ENCODE measurements at places on chromosomes 12 and 14. TPM values are rescaled to one million over a fixed set of nuclear protein-coding genes. Genes with fewer than 3 reads are reported as not detected.

- DNase-seq: no peak
- no peaks in the 10 kb centered on the region for H3K27me3 ChIP-seq
- H3K4me1 ChIP-seq: peaks cover 2% of the 10 kb centered on the region
- H3K36me3 ChIP-seq: peaks cover 60% of the 10 kb centered on the region
These were observed 14.4 kb downstream of the DDX54 start for GRCh38 chr12:113170926-113171325.

DNA sequence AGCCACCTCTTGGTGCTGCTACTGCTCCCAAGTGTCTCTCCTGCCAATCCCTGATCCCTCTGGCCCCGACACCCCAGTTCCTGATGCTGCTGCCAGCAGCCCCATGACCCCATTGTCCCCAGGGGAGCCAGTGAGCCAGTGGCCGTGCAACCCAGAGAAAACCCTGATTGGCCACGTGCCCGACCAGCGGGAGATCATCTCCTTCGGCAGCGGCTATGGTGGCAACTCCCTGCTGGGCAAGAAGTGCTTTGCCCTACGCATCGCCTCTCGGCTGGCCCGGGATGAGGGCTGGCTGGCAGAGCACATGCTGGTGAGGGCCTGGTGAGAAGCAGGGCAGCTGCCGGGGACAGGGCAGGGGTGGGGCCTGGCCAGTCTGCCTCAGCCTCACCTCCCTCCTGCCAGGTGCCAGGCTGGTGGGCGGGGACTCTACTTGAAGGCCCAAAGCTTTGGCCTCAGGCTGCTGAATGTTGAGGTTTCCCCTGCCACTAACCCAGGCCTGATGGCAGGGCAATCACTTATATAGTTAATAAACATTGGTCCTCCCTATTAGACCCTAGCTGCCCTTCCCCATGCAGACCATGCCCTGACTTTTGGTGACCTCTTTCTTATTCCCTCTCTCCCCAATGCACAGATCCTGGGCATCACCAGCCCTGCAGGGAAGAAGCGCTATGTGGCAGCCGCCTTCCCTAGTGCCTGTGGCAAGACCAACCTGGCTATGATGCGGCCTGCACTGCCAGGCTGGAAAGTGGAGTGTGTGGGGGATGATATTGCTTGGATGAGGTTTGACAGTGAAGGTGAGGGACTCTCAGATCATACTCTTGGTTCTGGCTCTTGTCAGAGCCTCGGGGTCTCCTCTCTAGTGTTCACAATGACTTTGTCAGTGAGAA lies 5.1 kb downstream of the PCK2 start:
- H3K27ac ChIP-seq: no peak overlapping the region
- DNase-seq: no peak
- H3K4me1 ChIP-seq: peaks cover 12% of the 10 kb centered on the region
- H3K27me3 ChIP-seq: no peaks in the 10 kb centered on the region

DNA sequence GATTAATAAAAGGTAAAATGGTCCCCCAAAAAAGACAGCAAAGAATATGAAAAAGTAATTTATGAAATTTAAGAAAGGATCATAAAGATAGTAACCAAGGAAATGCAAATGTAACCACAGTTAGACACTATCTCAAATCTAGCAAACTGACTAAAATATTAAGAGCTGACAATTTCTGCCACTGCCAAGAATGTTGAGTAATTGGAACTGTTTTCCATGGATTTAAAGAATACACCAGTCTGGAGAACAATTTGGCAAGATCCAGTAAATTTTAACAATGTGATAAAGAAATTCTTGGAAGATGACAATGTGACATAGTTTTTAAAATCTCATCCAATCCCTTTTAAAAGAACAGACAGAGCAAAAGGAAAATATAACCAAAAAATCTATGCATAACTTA lies 798.0 kb upstream of the MGAT4C start:
- H3K27ac ChIP-seq: no peak overlapping the region
- H3K36me3 ChIP-seq: no peaks in the 10 kb centered on the region
- no peaks in the 10 kb centered on the region for H3K4me1 ChIP-seq
- H3K4me3 ChIP-seq: no peak overlapping the region
- H3K27me3 ChIP-seq: no peaks in the 10 kb centered on the region

DNA sequence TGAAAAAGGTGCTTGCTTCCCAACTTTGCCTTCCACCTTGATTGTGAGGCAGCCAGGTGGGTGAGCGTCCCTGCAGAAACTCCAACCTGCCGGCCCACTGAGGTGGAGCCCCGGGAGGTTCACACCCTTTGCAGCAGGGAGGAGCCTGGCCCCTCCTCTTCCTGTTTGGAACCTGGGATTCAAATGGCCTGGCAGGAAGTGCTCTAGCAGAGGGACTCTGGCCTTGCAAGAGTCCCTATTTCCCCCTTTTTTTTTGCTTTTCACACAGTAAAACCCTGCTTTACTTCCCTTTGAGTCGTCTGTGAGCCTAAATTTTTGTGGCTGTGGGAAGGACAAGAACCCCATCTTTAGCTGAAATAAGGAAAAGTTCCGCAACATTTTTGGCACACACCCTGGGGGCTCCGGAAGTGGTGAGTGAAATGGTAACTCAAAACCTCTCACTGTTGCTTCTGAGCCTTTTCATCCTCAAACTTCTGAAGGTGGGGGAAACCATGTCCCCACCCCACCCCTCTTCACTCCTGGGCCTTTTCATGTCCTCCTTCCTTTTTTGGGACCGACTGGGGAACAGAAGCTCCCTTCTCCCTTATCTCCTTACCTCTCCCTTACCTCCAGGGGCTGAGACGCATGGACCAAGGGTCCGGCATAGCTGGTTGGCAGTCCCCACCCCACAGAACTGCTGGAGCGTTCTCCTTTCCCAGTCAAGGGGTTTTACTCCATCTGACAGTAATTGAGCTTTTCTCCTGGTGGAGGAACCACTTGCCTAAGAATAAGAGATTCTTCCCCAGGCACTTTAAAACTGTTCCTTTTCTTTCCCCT lies 102.0 kb downstream of the KCNMB4 start:
- H3K27ac ChIP-seq: no peak overlapping the region
- H3K4me3 ChIP-seq: no peak overlapping the region
- peaks cover 2% of the 10 kb centered on the region for H3K27me3 ChIP-seq
- DNase-seq: no peak
- no peaks in the 10 kb centered on the region for H3K36me3 ChIP-seq

DNA sequence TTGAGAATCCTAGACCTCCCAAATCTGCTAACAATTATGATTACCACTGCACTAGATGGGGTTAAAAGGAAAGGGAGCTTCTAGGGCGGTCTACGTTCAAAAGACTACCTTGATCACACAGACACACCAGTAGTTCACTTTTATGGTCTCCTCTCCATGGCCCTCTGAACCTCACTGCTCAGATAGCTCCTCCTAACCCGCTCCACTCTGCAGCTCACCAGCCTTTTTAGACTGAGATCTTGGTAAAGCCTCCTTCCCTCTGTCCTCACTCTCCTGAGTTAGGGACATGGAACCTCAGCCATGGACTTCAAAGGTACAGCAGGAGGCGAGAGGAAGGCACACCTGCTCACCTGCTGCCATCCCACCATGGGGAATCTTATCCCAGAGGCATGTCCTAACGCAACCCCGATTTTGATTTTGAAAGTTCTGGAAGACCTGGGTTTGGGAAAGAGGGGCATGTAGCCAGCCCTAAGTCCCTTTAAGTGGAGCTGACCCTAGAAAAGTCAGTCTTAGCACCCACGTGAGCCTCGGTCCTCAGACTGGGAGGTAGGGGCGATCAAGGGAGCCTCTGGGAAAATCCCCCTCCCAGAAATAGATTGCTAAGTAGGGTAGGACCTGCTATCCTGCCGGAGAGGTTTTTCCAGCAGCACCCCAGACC lies 1.3 kb downstream of the ZNF219 start:
- peak overlapping the region; percentile 69 for H3K4me3 ChIP-seq
- H3K36me3 ChIP-seq: peaks cover 2% of the 10 kb centered on the region
- peak overlapping the region; percentile 60 for H3K27ac ChIP-seq
- DNase-seq: no peak

DNA sequence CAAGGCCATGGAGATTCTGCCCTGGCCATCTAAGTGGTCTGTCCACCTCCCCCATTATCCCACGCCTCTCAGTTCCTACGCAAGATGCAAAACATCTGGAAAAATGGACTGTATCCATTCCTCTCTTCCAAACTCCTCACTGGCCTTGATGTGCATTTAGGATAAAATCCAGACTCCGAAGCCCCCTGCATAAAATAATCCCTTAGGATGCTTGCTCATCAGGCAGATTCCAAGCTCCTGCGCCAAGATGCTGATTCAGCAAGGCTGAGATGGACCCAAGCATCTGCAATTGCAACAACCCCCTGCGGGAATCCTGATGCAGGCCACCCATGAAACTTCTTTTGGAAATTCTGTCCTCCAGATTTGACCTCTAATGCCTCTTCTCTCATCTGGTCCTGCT lies 81.6 kb downstream of the SPRING1 start:
- no peak overlapping the region for H3K4me3 ChIP-seq
- DNase-seq: no peak
- no peak overlapping the region for H3K27ac ChIP-seq
- H3K4me1 ChIP-seq: no peaks in the 10 kb centered on the region
- H3K27me3 ChIP-seq: peaks cover 2% of the 10 kb centered on the region

- no peaks in the 10 kb centered on the region for H3K36me3 ChIP-seq
- no peak overlapping the region for H3K27ac ChIP-seq
- DNase-seq: no peak
- no peaks in the 10 kb centered on the region for H3K4me1 ChIP-seq
These were observed 20.6 kb downstream of the RDH12 start for GRCh38 chr14:67722293-67722692.

- DNase-seq: peak; percentile 19
- H3K27me3 ChIP-seq: no peaks in the 10 kb centered on the region
- H3K36me3 ChIP-seq: peaks cover 2% of the 10 kb centered on the region
- no peak overlapping the region for H3K27ac ChIP-seq
- H3K4me3 ChIP-seq: no peak overlapping the region
These were observed 10.2 kb upstream of the GPX2 start for GRCh38 chr14:64952598-64953309.

- peak overlapping the region; percentile 100 for H3K4me3 ChIP-seq
- H3K36me3 ChIP-seq: peaks cover 44% of the 10 kb centered on the region
- H3K27me3 ChIP-seq: no peaks in the 10 kb centered on the region
These were observed 353 bp downstream of the BAG5 start for GRCh38 chr14:103562179-103562428.

- no peak overlapping the region for H3K4me3 ChIP-seq
- peaks cover 5% of the 10 kb centered on the region for H3K4me1 ChIP-seq
- H3K27ac ChIP-seq: no peak overlapping the region
- H3K27me3 ChIP-seq: peaks cover 39% of the 10 kb centered on the region
- no peaks in the 10 kb centered on the region for H3K36me3 ChIP-seq
These were observed 4.6 kb downstream of the TEAD4 start for GRCh38 chr12:2963760-2964292.

DNA sequence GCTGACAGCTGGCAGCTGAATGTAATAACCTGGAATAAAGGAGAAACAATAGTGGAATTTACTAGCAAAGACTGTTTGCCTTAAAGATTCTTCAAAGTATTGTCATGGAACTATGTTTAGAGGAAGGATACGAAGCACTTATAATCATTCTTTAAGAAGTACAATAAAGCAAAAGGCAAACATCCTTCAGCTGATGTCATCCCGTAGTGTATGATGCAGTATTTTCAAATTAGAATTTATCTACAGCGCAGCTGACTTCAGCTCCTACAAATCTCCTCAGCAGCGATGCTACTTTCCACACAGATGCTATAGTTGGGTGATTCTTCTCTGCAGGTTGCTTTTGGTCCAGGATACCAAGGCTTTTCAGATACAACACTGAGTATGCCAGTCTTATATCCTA lies 31.5 kb downstream of the CLEC1A start:
- no peaks in the 10 kb centered on the region for H3K36me3 ChIP-seq
- H3K4me1 ChIP-seq: no peaks in the 10 kb centered on the region
- no peak for DNase-seq
- no peak overlapping the region for H3K4me3 ChIP-seq
- H3K27ac ChIP-seq: no peak overlapping the region

GRCh38 chr12:18752947-18753346 lies 15.0 kb downstream of the CAPZA3 start:
- H3K27ac ChIP-seq: no peak overlapping the region
- no peaks in the 10 kb centered on the region for H3K36me3 ChIP-seq
- H3K27me3 ChIP-seq: no peaks in the 10 kb centered on the region
- no peak for DNase-seq

The NAA30 gene
- 13.7 TPM for total RNA-seq

The ANKS1B gene
- 0.54 TPM for total RNA-seq

The TAS2R50 gene
- total RNA-seq: 0.63 TPM

The TCL1A gene
- total RNA-seq: 0.65 TPM

The SLC8A3 gene
- 0.54 TPM for total RNA-seq
